ENCODE measurements at places on chromosomes 6 and 20.
A peak's percentile ranks its signal among the peaks of the same experiment; 100 is the strongest.

GRCh38 chr20:45114465-45115385 is at the start of gene WFDC5:
Gene WFDC5, minus strand, starts transcription at chr20:45115174. Its CDS starts 91 bp downstream, at chr20:45115083.
- DNase-seq, result no peak

GRCh38 chr6:25311331-25311840 is 32.2 kb downstream of the CARMIL1 start:
- no peak for DNase-seq

GRCh38 chr6:96152114-96152708 is 136.4 kb downstream of the FUT9 start:
- no peak for DNase-seq

DNA sequence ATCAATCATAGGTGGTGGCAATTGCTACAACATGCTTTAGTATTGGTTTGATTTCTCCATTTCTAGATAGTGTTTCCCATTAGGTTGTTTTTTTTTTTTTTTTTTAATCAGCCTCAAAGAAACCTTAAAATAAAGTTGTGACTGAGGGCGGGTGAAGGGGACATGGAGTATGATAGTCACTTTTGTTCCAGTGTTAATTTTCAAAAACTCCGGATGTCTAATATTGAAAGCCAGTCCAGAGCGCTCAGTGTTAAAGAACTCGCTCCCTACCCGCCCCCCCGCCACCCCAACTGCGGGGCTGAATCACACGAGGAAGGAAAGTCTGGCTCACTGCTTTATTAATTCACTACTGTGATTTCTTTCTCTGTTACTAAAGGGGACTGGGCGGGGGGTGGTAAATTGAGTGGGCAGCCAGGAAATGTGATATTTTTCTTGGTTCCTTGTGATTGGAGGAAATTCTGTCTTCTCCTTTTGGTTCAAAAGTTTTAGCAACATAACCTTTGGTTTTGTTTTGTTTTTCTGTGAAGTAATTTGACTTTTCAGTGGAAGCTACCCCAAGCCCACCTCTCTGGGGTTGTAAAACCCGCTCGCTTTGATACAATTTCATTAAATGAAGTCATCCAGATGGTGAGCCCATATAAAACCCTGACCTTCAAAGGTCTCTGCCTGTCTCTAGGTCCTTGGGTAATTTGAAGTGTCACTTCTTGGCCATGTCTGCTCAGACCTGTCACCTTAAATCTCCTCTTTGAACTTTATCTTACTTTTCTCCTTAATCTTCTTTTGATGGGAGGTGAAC is 38.0 kb downstream of the TNFAIP3 start:
- DNase-seq, result no peak

DNA sequence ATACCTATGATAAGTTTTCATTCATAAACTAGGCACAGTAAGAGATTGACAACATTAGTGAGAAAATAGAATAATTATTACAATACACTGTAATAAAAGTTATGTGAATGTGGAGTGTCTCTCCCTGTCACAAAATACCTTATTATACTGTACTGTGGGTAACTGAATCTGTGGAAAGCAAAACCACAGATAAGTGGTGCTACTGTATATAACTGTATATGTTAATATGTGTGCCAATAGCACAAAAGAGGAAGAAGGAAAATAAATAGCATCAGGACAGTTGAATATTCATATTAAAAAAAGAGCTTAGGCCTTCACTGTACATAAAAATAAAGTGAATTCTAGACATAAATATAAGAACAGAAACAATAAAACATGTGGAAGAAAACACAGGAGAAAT is 243.5 kb downstream of the CDKAL1 start:
- no peak for DNase-seq

DNA sequence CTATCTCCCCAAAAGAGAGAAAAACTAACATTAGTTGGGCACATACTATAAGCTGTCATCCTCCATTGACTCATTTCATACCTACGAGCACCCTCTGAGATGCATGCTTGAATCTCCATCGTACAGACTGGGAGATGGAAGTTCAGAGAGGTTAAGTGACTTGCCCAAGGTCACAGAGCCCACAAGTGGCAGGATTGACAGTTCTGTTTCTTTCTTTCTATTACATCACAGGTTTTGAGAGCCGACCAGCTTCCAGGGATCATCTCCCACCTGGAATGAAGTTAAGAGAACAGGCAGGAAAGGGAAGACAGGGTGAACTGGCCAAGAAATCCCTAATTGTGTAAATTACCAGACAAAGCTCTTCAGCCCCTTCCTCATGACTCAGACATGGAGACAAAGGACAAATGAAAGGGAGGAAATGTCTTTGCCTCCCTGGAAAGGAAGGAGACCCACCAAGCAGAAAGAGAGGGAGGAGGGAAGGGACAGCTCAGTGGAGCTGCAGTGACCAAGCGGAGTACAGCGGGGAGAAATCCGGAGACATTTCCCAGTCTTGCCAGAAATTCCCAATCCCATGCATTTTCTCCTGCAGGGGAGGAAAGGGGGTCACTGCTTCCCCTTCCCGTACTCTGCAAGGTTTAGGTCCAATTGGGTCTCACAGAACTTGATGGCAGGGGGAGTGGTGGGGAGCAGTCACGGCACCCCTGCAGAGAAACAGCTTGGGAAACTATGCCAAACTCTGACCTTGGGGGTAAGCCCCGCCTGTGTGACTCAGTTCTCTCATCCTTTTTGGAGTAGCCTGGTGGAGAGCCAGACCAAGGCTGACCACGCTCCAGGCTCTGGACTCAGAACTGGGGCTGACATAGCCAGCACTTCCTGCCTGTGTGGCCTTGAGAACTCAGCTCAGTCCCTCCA is 154.3 kb downstream of the ANKRD60 start:
- no peak for DNase-seq

GRCh38 chr6:30260036-30260504 is 46.9 kb upstream of the TRIM26 start:
- DNase-seq, result no peak

GRCh38 chr6:38306931-38307330 is 332.8 kb downstream of the BTBD9 start:
- no peak for DNase-seq

DNA sequence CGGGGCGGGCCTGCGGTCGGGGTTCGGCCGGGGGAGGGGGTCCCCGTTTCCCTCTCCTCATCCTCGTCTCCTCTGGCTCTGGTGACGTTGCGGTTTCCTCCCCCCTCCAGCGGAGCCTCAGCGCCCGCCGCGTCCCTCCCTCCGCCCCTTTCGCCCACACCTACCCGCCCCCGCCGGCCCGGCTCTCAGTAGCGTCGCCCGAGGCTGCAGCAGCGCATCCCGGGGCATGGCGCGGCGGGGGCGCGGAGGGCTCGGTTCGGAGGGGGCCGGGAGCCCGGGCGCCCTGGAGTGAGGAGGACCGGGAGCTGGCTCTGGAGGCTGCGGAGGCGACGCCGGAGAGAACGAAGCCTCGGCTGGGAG is at the start of gene DSE:
Gene DSE, plus strand, starts transcription at position 188 of the 360 bp plus-strand sequence. CDS start 28,304 bp downstream, outside the sequence.
- DNase-seq, result peak; percentile 15

GRCh38 chr6:80991316-80991715 is 761.2 kb downstream of the TENT5A start:
- DNase-seq, result no peak

DNA sequence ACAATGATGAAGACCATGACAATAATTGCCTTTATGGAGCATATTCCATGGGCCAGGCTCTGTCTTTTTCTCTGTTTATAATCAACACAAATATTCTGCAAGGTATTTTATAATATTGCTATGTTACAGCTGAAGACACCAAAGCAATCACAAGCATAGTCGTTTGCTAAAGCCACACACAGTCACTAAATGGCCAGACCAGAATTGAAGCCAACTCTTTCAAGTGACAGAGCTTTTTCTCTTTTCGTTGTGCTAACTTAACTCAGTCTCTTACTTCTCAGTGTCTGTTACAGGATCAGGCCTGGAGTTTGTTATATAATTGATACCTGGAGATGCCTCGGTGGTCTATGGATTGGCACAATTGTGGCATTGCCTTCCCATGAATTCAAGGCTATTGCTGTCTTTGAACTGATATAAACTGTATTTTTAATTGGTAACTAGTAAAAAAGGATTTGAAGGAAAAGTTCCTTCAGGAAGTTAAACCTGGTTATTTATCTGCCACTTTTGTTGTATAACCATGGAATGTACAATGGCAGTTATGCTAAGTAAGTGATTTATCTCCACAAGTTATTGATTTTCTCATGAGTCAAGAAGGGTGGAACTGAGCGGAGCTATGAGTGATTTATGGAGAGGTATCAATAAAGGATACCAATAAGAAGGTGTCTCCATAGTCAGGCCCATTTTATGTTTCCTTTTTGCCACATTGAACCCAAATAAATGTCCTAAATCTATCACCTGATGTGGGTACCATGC is 67.6 kb downstream of the PFDN4 start:
- no peak for DNase-seq

DNA sequence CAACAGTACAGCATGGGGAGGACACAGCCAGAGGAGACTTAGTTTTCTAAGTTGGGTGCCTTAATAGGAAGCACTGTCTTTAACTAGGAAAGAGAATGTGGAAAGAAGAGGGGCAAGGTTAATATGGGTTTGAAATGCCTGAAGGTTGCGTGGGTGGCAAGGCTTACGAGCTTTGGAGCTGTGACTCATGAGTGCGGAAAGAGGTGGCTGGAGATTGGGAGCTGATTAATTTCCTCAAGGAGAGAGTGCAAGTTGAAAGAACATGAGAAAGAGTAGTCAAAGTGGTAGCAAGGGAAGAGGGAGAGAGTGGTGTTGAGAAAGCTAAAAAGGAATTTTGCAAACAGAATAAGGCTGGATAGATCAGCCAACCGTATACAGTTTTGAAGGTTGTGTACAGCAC is 315.1 kb upstream of the PRND start:
- DNase-seq, result no peak

DNA sequence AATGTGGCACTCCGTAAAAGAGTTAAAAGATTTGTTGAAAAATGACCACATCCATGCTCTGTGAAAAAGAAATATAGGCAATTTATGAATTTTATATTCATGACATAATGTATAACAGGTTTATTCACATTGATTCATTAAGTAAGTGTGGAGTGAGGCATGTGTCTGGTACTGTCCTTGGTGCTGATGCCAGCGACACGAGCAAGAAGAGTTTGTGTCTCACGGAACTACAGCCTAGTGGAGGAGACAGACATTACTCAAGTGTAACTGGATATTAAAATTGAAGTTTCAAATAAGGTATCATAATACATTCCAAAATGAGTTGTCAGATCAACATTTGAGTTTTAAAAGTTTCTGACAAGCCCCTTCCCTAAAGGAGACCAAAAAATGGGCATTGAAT is 158.2 kb upstream of the PRND start:
- no peak for DNase-seq

DNA sequence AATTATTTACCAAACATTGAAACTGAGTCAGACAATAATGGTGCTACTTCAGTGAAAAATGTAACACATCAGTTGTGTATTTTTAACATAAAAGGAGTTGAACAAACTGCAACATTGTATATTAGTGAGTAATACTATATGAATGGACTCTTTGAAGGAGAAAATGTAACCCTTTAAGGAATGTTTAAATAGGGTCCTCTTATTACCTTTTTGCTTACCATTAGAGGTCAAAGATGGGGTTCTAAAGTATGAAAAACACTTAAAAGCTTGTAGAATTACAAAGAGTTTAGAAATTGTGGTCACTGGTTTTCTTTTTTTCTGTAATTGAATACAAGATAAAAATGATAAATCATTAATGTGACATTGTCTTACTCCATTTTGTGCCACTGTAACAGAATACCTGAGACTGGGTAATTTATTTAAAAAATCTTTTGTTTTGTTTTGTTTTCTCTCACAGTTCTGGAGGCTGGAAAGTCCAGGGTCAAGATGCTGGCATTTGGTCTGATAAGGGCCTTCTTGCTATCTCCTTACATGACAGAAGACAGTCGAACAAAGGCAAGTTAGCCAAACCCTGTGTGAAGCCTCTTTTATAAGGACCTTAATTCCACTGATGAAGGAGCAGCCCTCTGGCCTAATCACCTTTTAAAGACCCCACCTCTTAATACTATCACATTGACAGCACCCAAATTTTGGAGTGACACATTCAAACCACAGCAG is 43.2 kb downstream of the SESN1 start:
- no peak for DNase-seq

DNA sequence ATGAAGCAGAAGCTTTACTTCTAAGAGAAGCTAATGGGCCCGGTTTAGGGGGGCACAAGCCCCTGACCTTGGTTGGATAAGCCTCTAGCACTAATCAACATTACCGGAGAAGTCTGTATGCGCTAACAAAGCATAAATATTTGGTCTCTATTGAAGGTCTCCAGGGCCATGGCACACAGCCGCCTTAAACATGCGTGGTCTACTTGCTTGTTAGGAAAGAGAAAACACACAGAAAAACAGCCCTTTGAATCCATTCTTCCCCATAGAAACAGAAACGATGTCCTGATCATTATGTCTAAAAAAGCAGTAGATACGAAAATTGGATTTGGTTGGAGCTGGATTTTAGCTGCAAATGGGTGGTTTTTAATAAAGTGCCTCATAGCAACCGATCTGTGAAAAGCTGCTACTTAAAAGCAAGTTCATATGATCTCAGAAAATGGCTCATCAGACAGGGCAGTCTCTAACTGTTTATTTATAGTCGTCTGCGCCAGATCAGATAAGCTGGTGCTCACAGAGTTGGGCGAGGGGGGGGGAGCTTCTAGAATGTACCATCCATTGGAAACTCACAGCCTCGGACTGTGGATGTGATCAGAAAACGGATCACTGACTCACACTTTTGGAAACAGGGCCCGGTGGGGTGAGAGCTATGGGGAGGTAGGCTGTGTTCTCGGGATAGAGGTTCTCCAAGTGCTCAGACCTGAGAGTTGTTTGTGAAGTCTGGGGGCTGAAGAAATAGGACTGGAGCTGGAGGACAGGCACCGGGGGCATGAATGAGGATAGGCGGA is 35.3 kb upstream of the APCDD1L start:
- no peak for DNase-seq

DNA sequence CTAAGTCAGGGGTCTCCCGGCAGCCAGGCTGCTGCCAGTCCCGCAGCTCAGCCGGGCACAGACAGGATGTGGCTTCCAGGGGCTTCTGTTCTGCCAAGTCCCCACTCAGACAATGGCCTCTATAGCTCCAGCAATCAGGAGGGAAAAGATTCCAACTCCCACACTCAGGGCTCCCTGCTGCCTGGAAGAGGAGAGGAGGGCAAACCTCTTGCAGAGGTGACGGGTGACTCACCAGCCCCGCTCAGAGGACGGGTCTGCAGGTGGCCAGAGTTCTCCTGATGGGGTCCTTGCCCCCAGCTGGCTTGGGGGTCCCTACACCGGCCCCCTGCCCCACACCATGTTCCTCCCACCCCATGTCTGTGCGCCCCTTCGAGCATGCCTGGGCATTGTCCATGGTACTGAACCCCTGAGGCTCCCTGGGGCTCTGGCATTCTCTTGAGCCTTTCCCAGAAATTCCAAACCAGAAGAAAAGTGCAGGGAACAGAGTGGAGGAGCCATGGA is 32.6 kb downstream of the NTSR1 start:
- DNase-seq, result no peak

DNA sequence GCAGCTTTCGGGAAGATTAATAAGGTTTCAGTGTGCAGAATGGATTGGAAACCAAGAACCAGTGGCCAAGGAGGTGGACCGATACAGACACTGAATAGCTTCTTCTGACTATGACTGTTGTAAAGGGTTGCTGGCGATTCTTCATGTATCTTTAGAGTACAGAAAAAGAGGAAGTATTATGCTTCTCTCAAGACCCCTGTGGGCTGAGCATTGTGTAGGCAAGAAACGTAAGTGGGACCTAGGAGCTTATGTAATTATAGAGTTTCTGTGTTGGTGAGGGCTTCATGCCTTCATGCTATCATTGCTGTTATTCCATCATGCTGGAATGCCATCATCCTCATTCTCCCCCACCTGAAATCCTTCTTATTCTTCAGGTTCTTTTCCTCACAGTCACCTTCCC is 105.4 kb upstream of the AKIRIN2 start:
- DNase-seq, result no peak

All from stimulated activated CD4-positive, alpha-beta T cell treated with anti-CD3 and anti-CD28 coated beads, TNF-alpha, amount 100 ng/mL, for 1 hour (primary cell).